ENCODE measurements at places on chromosomes 3 and 15.
A peak's percentile ranks its signal among the peaks of the same experiment; 100 is the strongest.

DNA sequence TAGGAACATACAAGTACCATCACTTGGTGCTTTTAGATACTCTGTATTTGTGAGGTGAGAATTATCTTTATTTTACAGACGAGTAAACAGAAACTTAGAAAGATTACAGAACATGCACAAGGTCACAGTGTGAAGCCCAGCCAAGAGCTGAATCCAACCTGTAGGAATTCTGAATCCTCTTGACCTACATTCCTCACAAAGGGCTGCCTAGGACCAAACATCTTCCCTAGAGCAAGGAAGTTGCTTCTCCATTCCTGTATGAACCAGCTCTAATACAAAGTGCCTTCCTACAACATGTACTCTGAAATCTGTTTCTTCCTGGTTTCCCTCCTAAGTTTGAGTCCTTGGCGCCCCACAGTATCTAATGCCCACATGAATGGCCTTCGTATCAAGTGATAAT, 2.9 kb downstream of the HDGFL3 start:
- no peak for DNase-seq

GRCh38 chr3:174986685-174987084, 127.6 kb downstream of the NAALADL2 start:
- no peak for DNase-seq

- DNase-seq: no peak
Observed at GRCh38 chr3:175200391-175201095, 341.4 kb downstream of the NAALADL2 start.

DNA sequence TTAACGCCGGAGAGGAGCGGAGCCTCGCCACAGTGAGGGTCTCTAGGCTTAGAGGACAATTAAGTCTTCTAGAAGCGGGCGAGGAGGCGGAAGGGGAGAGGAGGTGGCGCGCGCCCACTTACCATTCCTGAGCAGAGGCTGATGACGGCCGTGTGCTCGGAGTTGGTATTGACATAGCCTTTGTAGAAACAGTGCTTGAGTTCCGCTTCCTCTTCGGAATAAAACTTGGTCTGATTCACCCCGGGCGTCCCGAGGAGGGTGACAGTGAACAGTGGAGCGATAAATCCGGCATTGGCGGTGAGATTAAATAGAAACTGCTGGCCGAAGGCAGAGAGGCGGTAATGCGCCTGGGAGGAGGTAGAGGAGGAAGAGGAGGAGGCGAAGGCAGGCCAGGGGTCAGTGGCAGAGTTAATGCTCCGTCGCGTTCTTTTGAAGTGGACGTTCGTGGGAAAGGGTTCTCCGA, 1.3 kb downstream of the ADAMTS9 start:
- peak; percentile 56 for DNase-seq

GRCh38 chr3:127858937-127859336, 36.6 kb upstream of the MGLL start:
- no peak for DNase-seq

GRCh38 chr3:9915254-9916141, 1.4 kb upstream of the IL17RC start:
- DNase-seq: peak; percentile 70

DNA sequence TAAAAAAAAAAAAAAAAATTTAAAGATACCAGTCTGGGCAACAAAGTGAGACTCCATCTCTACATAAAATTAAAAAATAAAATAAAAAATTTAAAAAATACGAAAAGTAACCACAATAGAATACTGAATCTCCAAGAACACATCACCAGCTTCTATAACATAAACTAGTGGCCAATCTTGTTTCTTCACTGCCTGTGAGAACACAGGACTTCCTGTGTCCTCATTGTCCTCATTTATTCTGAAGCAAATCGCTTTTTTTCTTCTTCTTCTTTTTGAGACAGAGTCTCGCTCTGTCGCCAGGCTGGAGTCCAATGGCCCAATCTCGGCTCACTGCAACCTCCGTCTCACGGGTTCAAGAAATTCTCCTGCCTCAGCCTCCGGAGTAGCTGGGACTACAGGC, 28.6 kb upstream of the RAB7A start:
- DNase-seq: no peak

DNA sequence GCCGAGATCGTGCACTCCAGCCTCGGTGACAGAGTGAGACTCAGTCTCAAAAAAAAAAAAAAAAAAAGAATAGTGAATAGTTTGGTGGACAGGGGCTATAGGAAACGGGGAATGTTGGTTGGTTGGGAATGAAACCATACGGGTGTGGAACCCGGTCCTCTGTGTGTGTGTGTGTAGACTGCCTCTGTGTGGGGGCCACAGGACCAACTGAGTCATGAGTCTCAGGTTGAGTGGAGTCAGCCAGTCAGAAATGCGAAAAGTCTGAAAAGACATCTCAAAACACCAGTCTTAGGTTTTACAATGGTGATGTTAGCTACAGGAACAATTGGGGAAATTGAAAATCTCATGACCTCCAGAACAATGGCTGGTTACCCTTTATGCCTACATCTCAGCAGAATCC, 44.5 kb downstream of the ZDHHC19 start:
- DNase-seq: no peak

DNA sequence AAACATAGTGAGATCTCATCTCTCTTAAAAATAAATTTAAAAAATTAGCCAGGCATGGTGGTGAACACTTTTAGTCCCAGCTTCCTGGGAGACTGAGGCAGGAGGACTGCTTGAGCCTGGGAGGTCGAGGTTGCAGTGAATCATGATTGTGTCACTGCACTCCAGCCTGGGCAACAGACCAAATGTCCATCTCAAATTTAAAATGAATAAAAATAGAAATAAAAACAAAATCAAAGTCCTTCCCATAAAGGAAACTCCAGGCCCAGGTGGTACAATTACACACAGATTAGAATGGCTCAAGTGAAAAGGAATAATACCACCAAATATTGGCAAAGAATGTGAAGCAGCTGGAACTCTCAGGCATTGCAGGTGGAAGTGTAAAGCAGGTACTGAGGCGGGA, 19.3 kb upstream of the ATP10A start:
- DNase-seq: no peak

GRCh38 chr3:52533623-52534280, at the start of gene NT5DC2:
Gene NT5DC2 (minus strand): TSS chr3:52533857. CDS start chr3:52533737, 120 bp downstream.
- peak; percentile 79 for DNase-seq

- no peak for DNase-seq
Observed at GRCh38 chr3:169146866-169147237, 516.7 kb downstream of the MECOM start.

DNA sequence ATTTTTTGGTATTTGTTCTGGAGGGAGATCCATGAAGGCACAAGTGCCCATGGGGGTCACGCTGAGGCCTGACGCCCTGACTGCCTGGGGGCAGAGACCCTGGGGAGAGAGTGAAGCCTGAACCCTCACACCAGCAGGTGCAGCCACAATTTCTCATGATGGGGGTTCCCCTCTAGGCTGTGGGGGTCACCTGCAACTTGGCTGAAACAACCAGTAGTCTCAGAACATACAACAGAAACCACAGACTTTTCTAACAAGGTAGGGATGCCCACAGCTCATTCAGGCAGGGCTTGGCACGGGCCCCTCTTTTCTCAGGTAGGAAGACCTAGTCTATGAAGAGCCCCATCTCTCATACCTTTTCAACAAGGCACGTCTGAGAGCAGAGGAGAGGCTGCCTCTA, 245.1 kb downstream of the ADAMTS17 start:
- no peak for DNase-seq

GRCh38 chr3:169914321-169914720, 2.9 kb downstream of the SAMD7 start:
- no peak for DNase-seq

- DNase-seq: no peak
Observed at GRCh38 chr3:3734881-3735280, 64.3 kb upstream of the LRRN1 start.

DNA sequence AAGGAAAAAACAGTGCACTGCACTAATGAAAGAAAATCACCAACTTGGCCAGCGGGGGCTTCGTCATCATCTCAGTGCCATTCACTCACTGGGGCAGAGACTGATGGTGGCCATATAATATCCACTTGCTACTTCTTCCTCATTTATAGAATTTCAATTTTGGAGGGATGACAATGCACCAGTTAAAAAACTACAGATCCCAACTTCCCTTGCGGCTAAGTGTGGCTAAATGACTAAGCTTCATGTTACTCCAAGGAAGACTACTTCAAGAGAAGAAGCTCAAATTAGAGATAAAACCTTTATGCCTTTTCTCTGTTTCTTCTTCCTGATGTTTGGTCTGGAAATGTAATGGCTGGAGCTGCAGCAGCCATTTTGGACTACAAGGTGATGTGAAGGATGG, 38.8 kb downstream of the NGLY1 start:
- no peak for DNase-seq

- DNase-seq: no peak
Observed at GRCh38 chr3:119639494-119640350, 20.7 kb downstream of the POPDC2 start.

DNA sequence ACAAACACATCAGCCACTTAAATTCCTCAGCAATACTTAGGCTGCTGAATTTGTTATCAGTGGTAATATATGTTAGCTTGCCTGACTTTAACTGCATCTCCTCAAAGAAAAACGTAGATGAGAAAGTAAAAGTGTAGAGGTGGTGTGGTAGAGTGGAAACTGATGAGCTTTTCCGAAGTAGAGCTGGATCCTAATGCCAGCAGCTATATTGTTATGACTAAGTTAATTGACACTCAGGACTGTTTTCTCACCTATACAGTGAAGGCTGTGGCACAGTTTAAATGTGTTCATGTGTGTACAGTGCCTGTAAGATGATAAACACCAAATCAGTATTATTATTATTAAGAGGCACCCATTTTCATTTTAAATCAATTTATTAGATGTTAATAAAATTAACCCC, 174.9 kb downstream of the TNIK start:
- DNase-seq: no peak

All from HuH-7.5 (cell line).